Stimulated activated CD4-positive, alpha-beta T cell treated with anti-CD3 and anti-CD28 coated beads, Interleukin-1b, Interleukin-23, amount 100 ng/mL, for 24 hours (primary cell): ENCODE measurements at places on chromosomes 16 and 17.

GRCh38 chr17:38603786-38604478 lies 1.8 kb downstream of the SRCIN1 start:
- no peak for DNase-seq

DNA sequence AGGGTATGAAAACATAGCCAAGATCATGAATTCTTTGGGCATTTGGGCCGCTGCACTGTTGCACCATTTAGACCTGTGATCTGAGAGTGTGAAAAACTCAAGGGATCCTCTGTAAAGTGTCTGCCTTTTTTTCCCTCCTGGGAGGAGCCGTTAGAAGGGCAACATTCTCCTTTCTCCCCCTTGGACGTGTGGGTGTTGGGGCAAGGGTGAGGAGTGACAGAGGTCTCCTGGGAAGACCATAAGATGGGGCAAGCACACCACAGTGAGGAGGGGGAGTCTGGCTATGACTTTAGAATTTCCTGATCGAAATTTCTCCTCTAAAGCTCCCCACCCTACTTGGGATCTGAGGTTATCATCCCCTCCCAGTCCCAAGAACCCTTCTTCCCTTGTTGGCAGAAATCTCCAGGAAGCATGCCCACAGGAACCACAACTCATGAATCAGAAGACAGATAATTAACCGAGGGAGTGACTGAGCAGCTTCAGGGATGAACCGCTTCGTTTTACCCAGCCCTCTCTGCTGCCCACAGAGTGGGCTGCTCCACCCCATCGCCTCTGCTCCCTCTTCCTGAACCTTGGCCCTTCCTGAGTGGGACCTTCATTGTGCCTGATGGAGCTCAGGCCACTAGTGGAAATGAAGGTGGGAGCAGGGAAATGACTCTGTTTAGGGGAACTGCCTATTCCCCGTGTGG lies 4.2 kb downstream of the ITGB3 start:
- DNase-seq = no peak

DNA sequence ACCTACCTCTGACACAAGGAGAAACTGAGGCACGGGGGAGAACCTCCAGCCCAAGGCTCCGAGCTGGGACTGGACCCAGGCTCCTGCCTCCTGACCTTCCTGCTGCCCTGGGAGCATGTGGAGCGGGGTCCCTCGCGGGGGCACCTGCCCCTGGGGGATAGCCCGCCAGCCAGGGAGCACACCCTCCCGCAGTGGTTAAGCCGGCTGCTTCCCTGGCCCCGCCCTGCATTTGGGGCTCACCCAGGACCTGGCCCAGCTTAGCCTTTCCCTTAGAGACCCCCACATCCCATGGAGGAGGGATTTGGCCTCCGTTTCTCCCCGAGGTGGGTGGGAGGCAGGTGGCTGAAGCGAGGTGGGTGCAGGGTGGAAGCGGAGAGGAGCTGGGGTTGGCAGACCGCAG lies 1.8 kb upstream of the CDH15 start:
- no peak for DNase-seq

GRCh38 chr17:62321451-62321850 lies 58.9 kb upstream of the EFCAB3 start:
- no peak for DNase-seq

DNA sequence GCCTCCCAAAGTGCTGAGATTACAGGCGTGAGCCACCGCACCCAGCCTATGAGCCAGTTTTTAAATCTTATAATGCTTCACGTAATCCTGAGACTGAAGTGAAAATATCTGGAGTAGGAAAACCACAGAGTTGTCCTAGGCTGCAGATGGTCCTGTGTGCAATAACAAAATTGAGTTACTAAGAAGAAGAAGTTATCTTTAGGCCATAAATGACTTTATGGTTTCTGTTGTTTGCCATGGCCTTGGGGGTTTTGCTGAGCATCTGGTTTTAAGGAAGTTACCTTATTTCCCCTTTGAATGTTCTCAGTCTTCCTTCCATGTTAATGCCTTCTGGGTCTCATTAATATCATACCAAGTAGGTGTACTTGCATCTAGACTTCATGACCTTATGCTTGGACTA lies 16.5 kb downstream of the NMT1 start:
- no peak for DNase-seq

- no peak for DNase-seq
Measured at GRCh38 chr16:89187032-89187769, 13.1 kb downstream of the SLC22A31 start.

GRCh38 chr17:10328971-10329923 lies 43.6 kb downstream of the MYH13 start:
- no peak for DNase-seq

- peak; percentile 20 for DNase-seq
Measured at GRCh38 chr17:3843935-3844516, 2.0 kb downstream of the NCBP3 start.
